ENCODE measurements at places on chromosomes 6 and 20.

DNA sequence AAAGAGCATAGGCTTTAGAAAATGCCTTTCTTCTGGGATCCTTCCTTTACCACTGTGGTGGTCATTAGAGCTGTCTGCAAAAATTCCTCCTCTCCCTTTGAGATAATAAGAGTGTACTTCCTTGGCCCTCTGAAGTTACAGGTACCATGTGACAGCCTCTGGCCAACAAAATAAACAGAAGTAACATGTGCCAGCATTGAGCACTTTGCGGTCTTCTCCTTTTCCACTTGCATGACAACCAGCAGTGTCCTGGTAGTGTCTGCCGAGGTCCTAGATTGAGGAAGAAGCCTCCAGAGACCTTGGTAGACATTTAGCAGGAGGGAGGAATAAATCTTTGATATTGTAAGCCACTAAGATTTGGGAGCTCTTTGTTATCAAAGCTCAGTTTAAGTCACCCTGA, 87.5 kb upstream of the ARID1B start:
- no peak for DNase-seq

DNA sequence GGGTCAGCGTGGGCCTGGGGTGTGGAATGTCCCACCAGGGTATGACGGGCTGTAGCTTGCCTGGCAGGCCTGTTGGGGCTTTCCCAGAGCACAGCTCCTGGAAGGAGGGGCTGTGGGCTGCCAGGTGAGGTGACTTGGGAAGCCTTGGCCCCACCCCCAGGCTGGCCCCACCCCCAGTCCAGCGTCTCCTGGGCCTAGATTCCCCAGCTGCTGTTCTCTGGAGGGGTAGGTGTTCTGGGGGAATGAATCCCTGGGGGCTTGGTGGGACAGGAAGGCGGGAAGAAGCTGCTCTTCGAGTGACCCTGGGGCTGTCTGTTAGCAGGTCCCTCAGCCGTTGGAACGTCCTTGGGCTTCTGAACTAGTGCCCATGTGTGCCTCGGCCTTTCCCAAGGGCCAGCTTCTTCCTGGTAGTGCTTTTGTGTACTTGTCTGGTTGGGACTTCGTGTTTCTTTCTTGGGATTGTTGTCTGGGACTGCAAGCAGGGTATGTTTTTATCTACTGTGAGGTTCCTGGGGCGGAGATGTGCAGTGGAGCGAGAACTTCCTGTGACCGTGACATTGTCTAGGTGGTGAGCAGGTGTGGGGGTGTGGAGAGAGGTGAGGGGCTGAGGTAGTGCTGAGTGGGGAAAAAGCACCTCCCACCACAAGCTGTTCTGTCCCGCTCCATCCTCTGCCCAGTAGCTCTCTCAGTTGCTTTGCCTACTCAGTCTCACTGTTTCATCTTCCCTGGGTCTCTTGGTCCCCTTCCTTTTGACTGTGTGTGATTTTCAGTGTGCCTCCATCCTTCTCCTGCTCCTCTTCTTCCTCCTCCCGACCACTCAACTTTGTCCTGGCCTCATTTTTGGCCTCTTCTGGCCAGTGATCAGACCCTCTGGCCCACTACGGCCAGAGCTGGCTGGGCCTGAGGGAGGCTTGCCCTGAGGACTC, 1.3 kb upstream of the DDR1 start:
- no peak for DNase-seq

DNA sequence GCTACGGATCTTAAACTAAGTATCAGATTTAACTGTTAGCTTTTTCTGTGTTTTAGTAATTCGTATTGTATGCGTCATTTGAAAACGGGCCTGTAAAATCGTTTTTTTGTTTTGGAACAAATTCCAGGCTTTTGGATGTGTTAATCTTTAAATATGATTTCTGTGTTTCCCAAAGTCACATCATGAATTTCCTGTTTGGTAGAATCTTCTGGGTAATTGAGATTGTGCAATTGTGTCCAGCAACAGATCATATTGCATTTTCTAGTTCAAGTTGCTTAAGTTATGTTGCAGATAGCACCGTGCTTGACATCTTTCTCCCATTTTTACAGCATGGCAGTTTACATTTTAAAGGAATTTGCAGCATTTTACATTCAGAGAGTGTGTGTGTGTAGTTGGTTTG, 1.9 kb downstream of the MAPK14 start:
- DNase-seq, result no peak

GRCh38 chr20:43322851-43323250, 133.1 kb upstream of the PTPRT start:
- no peak for DNase-seq

GRCh38 chr6:45535933-45536332, 158.2 kb upstream of the SUPT3H start:
- DNase-seq, result no peak

GRCh38 chr20:41309817-41310216, 7.7 kb downstream of the ZHX3 start:
- no peak for DNase-seq

GRCh38 chr20:6828794-6829423, 61.4 kb downstream of the BMP2 start:
- no peak for DNase-seq

- no peak for DNase-seq
Measured at GRCh38 chr20:54524849-54525248, 49.5 kb downstream of the DOK5 start.
